ENCODE measurements at places on chromosomes 3 and 15.

DNA sequence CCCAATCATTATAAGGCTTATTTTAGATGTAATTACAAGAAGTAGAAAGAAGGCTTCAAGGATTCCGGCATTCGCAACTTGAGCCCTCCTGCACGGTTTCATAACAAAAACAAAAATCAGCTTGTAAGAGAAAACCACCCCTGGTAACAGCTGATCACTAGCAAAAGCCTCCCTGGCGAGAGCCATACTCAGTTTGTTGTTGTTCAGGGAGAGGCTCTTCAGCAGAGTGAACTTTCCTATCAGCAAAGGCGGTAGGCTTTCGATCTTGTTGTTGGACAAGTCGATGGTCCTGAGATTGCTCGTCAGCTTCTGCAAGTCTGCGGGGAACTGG, 710 bp downstream of the LRRC57 start:
- no peak for DNase-seq

DNA sequence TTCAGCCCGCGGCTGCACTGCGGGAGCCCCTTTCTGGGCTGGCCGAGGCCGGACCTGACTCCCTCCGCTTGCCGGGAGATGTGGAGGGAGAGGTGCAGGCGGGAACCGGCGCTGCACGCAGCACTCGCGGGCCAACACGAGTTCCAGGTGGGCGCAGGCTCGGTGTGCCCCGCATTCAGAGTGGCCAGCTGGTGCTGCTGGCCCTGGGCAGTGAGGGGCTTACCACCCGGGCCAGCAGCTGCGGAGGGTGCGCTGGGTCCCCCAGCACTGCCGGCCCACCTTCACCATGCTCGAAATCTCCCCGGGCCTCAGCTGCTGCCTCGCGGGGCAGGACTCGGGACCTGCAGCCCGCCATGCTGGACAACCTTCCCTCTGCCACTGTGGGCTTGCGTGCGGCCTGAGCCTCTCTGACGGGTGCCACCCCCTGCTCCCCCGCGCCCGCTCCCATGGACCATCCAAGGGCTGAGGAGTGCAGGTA, 733.5 kb upstream of the CCDC54 start:
- DNase-seq: no peak

GRCh38 chr15:41961595-41962202, 10.7 kb downstream of the EHD4 start:
- no peak for DNase-seq

DNA sequence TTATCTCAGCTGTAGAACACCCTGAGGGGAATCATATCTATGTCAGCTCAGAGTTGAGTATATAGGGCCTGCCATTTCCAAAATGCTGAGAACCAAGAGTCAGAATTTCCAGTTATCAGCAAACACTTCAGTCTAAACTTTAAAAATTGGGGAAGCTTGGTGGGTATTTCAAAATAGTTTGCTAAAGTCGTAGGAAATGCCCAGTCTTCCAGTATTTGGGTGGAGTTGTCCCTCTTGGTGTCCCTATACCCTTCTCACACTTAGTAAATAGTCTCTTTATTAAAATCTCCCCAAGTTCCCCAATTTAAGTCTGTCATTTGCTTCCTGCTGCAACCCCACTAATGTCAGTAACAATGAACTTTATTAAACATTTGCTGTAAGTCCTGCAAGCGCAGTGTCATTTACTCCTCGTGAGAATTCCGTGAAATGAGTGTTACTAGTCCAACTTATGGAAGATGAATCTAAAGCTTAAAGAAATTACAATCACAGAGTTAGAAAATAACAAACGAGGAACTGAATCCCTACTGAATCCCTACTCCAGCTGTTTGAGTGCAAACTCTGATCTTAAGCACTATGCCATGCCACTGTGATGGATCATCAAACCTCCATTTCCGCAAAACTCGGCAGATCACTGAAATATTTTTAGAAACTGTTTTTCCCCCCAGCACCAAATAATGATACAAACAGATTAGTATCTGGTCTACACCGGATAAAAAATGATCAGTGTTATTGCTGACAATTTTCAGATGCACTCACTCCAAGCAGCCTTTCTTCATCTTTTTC, 341.7 kb upstream of the PROK2 start:
- DNase-seq: no peak

DNA sequence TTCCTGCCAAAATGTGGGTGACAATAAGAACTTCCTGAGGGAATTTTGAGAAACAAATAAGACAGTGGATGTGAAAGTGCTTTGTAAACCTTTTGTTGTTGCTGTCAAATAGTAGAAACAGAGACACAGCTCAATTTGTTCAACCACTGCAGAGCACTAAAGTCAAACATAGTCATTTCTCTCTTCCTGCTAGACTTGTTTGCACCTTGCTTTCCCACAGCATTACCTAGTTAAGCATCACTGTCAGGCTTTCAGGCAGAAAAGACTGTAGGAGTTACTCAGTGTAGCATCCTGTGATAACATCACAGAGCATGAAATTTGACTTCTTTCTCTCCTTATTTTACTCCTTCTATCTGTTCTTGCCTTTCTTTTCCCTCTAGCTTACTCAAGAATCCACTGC, 27.1 kb downstream of the SLC12A1 start:
- no peak for DNase-seq

DNA sequence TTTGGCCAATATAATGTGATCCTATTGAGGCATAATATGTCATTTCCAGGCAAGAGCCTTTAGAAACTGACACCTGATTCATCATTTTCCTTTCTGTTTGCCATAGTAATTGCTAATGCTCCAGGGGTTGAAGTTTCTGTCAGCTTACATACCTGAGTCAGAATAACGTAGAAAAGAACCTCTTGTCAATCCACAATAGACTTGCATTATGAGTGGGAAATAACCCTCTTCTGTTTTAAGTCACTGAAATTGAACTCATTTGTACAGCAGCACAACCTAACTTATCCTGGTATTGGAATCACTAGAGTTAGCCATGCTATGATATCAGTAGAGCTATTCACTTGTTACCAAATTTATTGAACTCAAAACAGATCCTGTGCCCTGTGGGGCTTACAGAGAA, 101.7 kb upstream of the TP63 start:
- no peak for DNase-seq

GRCh38 chr3:184354121-184354728, 7.2 kb downstream of the CLCN2 start:
- no peak for DNase-seq

GRCh38 chr3:160103397-160103796, 114.8 kb downstream of the IL12A start:
- DNase-seq: no peak

DNA sequence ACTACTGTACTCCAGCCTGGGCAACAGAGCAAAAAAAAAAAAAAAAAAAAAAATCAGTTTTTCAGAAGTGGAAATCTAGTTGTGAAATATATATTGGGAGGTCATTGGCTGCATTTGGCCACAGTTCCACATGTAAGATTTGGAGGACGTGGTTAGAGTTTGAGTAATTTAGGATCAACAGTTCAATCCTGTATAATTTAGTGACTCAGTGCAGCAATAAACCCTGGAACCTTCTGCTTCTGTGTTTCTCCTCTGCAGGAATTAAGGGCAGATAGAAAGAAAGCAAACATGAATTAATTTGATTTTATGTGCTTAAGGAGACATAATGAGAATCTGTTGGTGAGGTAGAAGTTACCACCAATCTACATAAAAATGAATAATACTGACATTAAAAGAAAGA, 347.0 kb downstream of the PTPRG start:
- DNase-seq: no peak

DNA sequence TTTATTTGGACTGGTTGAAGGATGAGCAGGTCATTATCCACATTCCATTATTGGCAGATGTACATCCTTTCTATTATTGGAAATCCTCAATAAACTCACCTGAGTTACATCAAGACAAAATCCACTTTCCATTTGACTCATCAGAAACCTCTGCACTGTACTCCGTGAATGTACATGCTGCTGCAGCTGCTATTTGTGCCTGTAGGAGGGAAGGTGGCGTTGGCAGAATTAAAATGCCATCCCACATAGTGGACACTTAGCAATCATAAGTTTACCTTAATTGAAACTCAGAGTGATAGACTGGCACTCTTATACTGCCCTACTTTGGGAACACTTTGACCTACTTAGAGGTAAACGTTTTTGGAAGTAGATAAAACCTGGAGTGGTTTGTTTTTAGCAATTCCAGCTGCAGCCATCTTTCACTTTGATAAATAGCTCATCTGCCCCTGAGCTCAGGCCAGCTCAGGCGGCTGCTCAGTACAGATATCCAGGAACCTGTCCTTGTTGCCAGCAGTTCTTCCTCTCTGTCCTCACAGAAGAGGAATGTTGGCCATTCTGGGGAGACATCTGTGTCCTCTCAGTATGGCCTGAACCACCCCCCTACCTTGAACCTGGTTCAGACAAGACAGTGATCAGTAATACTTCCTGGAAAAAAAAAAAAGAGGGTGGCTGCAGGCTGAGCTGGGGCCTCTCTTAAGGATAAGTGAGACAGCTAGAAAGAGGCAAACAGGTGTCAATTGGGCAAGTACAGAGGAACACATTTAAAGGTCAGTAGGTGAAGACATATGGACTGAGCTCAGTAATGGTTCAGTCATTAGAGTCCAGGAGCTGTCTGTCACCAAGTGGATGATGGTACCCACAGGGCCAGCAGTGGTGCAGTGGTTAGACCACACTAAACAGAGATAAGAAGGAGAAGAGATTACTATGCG, 153.4 kb upstream of the UMPS start:
- DNase-seq: no peak

- DNase-seq: no peak
Observed at GRCh38 chr3:78737988-78738387, 1029.8 kb downstream of the ROBO1 start.

- peak; percentile 51 for DNase-seq
Observed at GRCh38 chr3:159828542-159828943, 160.1 kb upstream of the IL12A start.

DNA sequence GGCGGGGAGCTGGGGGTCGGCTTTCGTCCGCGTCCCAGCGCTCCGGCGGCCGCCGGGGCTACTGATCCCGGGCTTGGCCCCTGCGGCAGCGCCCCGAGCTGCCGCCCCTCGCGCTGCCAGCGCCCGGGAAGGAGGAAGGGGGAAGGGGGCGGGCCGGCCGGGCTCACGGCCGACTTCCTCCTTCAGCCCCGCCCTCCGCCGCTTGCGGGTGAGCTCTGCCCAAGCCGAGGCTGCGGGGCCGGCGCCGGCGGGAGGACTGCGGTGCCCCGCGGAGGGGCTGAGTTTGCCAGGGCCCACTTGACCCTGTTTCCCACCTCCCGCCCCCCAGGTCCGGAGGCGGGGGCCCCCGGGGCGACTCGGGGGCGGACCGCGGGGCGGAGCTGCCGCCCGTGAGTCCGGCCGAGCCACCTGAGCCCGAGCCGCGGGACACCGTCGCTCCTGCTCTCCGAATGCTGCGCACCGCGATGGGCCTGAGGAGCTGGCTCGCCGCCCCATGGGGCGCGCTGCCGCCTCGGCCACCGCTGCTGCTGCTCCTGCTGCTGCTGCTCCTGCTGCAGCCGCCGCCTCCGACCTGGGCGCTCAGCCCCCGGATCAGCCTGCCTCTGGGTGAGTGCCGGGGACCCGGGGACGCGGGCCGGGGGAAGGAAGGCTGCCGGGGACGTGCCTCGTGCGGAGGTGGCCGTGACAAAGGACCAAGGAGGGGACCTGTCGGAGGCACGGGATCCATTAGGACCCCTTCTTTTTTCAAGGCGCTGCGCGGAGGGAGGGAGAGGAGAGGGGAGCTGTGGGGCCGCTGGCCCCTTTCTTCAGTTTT, at the start of gene SEMA4B:
SEMA4B (plus strand) TSS at position 201 of the 814 bp plus-strand sequence; CDS start at position 450, 249 bp downstream.
- peak; percentile 46 for DNase-seq

DNA sequence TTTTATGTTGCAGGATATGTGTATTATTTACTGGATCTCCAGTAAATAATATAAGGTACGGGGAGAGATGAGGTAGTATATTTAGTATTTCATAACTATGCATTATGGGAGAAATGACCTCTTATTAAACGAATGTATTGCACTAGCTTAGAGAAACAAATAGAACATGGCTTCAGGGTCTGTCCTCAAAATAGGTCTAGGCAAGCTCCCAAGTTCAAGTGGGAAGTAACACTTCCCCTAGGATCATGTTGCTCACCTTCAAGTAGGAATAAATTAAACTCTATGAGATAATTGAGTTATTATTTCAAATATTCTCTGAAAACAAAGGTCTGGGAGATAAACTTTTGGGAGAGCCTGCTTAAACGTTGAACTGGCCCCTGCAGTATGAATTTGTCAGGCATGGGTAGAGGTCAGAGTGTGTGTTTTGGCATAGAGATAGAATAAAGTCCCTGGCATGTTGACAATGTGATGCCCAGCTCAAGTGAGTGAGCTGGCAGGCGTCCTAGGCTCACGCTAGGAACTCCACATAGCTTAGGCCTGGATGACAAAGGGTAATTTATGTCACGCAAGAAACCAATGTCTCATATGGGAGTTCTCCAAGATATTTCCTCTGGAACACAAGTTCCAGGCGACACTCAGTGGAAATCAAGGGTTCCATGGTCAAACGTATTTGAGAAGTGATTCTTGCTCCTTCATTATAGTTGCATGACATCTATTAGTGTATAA, 236.8 kb downstream of the CACNA2D3 start:
- DNase-seq: peak; percentile 2

- peak; percentile 35 for DNase-seq
Observed at GRCh38 chr3:144162042-144162441, 190.4 kb downstream of the DIPK2A start.

Data from NCI-H774 (cell line).